Activated CD4-positive, alpha-beta T cell treated with anti-CD3 and anti-CD28 coated beads for 36 hours (primary cell): ENCODE measurements at places on chromosomes 7 and 10.
A peak's percentile ranks its signal among the peaks of the same experiment; 100 is the strongest.

DNA sequence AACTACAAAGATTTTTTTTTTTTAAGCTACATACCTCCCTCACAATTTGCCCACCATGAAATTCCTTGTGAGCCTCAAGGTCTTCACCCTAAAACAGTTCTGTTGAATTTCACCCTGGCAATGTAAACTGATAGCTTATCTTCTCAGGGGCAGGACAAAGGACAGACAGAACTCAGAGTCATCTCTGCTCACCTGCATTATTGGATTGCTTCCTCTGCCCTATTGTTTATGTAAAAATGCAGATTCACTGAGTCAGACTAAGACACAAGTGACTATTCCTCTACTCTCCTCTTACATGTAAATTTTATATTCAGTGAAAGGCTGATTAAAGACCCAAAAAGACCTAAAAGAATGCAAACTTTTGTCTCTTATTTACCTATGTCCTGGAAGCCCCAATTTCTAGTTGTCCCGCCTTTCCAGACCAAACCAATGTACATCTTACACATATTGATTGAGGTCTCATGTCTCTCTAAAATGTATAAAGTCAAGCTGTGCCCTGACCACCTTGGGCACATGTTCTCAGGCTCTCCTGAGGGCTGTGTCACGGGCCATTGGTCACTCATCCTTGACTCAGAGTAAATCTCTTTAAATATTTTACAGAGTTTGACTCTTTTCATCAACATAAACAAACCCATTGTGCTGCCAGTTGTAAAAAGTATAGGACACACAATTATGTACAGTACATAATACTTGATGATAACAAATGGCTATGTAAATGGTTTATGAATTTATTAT, 440.2 kb downstream of the HTR7 start:
- DNase-seq: no peak

DNA sequence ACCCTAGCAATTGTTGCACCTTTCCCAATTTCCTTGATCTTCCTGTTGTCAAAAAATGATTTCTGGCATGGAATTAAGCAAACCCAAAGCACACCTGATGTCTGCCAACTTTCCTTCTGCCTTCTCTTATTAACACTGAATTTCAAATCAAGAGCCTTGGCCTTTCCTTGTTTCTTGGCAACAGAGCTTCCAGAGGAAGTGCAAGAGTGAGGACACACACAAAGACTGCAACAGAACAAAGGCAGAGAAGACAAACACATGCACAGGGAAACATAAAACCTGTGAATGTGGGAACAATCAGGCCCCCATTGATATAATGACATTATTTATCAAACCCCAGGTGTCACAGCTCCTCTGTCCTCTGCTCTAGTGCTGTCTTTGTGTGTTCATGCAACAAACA, 73.0 kb upstream of the IL6 start:
- no peak for DNase-seq

DNA sequence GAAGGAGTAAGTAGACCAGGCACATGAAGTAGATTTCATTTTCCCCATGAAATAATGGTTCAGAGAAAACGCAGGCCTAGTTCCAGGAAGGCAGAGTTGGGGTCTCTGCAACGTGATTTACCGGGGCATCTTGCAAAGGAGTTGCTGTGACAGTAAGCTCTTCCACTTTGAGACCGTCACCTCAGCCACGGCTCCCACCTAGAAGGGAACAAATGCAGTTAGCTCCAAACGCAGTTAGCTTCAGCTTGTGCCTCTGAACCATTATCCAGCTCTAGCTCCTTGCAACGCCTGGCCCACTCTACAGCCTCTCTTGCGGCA, 7.0 kb upstream of the MYO1G start:
- no peak for DNase-seq

- DNase-seq: no peak
Observed at GRCh38 chr10:35890676-35891495, 248.8 kb upstream of the FZD8 start.

DNA sequence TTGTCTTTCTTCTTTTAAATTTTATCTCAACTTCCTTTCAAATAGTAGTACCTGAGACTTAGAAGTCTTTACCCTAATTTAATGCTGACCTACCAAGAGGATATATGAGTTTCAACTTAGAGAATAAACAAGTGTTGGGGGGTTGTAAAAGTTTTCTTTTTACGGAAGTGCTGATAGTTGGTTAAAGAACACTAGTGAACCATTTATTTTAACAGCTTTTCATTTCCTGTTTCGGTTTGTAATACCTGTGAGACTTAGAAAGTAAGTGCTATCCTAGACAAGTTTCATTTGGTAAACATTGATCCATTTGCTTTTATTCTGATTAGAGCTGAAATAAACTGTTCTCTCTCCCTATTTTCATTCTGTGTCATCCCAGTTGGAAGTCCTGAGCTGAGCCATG, 683.1 kb upstream of the SORCS1 start:
- DNase-seq: no peak

- DNase-seq: peak; percentile 50
Observed at GRCh38 chr7:128937647-128938543, at the start of gene IRF5. TSS of gene IRF5 (plus strand) at chr7:128937927. CDS start at chr7:128942082, 4,155 bp downstream.
